Fibroblast of pulmonary artery (primary cell): ENCODE measurements at places on chromosomes 13 and 19.
A peak's percentile ranks its signal among the peaks of the same experiment; 100 is the strongest.

DNA sequence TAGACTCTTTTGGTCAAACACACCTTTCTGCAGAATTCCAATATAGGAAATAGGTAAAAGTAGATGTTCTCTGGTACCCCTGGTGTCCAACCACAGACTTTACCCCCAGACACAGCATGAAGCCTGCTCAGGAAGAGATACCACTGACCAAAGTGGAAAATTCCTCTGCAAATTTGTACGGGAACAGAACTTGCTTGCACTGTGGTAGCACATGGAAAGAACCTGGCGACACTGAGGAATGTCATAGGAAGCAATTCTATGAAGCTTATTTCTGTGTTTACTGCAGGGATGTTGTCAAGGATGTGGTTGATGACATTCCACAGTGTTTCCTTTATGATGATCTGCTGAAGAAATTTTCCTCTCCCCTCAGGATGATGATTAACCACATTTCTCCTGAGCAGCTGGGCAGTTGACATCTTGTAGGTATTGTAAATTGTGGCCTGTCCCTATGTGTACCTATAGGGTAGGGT, 48.9 kb upstream of the TNFSF11 start:
- peak; percentile 79 for DNase-seq

GRCh38 chr13:41812851-41813250, 148.1 kb downstream of the VWA8 start:
- DNase-seq: no peak

- no peak for DNase-seq
These were observed 49.2 kb upstream of the TRPC4 start for GRCh38 chr13:37918751-37919150.

DNA sequence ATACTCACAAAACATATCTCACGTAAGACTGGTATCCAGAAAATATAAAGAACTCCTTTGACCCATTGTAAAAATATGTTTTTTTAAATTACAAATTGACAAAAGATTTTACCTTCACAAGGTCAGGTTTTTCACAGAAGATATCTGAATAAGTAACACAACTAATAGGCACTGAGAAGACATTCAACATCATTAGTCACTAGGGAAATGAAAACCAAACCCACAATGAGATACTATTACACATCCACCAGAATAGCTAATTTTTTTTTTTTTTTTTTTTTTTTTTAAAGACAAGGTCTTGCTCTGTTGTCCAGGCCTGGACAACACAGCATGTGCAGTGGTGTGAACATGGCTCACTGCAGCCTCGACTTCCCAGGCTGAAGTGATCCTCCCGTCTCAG, 157.5 kb downstream of the MIPEP start:
- DNase-seq: no peak

DNA sequence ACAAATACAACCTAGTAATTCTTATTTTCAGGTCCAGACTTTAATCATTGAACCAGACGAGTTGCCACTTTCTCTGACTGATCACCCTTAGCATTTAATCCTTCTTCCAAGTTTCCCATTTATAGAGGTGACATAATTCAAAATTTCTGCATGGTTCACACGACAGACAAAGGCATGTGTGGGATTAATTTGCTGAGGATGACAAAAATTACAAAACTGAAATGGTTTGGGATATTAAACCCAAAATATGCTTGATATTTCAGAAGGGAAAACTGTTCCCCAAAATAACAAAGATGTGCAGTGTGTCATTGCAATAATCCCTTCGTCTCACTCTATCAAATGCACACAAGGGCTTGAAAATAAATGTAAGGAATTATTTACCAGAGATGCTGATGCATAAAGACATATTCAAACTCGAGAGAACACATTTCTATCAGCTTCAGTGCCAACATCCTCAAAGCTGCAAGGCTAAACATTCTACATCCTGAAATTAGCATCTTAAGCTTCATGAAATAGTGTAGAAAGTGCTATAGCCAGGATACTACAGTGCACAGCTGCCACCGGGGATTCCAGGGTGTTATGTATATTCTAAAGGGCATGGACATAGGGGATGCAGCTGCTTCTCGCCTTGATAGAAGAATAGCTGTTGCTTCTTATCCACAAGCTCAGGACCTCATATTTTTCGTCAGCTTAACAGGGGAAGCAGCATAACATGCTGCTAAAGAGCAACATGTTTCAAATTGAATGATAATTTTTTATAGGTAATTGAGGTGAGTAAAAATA, 198.7 kb upstream of the SLITRK1 start:
- DNase-seq: no peak
